PC-9 (cell line): ENCODE measurements at places on chromosomes 12 and 14. TPM values are rescaled to one million over a fixed set of nuclear protein-coding genes. Genes with fewer than 3 reads are reported as not detected.

DNA sequence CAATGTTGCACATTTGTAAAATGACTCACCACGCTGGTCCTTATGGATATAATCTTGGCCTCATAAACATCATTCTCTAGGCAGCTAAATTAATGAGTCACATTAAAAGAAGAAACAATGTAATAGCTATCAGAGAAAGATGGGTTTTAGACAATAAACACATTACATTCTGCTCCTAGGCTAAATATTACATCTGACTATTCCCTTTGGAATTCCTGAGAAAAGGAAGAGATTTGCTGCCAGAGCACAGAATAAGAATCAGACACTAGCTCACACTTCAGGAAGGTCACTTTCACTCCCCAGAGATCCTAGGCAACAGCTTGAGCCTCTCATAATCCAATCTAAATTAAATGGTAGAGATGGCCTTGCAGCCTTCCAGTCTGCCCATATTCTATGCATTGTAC is 218.2 kb downstream of the PTPRO start:
- no peak for DNase-seq
- no peak overlapping the region for H3K4me3 ChIP-seq
- no peak overlapping the region for H3K27ac ChIP-seq
- H3K4me1 ChIP-seq: no peaks in the 10 kb centered on the region
- no peaks in the 10 kb centered on the region for H3K36me3 ChIP-seq

DNA sequence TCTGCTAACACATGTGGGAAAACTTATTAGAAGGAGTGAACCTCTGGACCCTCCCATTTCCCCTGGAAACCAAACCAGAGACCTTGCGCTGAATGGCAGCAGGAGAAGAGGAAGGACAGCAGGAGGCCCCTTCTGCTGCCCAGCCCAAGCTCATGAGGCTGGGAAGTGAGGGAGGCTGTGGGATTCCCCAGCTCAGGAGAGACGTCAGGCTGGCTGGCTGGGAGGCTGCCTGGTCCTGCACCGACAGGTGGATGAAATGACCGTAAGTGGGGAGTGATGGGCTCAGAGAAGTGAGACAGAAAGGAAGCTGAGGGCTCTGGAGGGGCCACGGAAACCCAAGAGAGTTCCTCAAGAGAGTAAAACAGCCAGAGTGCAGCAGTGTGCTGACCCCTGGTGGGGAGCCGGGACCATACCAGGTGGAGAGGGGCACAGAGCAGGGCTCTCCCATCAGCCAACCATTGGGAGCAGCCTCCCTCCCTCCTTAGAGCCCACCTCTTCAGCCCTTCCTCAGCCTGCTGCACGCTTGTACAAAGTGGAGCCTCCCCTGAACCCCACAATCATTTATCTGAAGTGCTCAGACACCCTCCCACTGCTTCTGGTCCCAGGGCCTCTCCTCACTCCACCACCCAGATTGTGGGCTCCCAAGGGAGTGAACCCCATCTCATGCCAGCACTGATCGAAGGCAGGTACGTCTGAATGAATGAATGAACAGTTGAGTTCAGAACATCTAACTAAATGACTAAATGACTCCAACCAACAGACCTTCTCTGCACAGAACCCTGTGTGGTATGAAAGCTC is 14.0 kb downstream of the TAMALIN start:
- H3K4me3 ChIP-seq: no peak overlapping the region
- no peaks in the 10 kb centered on the region for H3K36me3 ChIP-seq
- no peak overlapping the region for H3K27ac ChIP-seq
- H3K27me3 ChIP-seq: peaks cover 4% of the 10 kb centered on the region; the same call in 1 of the 2 replicates
- 0 out of 2 replicates have a peak, but pooled peaks cover 3% of the 10 kb centered on the region for H3K4me1 ChIP-seq

GRCh38 chr12:121490401-121491281 is 90.2 kb downstream of the KDM2B start:
- H3K4me3 ChIP-seq: no peak overlapping the region
- no peak for DNase-seq
- no peaks in the 10 kb centered on the region for H3K27me3 ChIP-seq
- no peaks in the 10 kb centered on the region for H3K36me3 ChIP-seq
- no peaks in the 10 kb centered on the region for H3K4me1 ChIP-seq

DNA sequence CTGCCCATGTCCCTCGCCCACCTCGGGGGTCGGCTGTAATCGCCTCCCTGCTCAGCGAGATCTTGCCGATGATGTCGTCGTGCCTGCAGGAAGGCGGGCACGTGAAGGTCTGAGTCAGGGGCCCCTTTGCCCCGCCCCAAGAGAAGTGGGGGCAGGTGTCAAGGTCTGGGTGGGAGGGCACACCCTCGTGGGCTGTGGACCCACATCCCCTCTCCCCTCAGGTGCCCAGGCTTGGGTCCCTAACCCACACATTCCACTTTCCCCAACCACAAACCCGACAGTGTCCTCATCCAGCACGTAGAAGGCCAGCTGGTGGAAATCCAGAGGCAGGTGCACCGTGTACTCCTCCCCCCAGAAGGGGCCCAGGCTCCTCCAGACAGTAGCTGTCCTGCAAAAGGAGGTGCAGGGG is 7.8 kb downstream of the RASAL1 start:
- DNase-seq: no peak
- H3K27ac ChIP-seq: no peak overlapping the region
- no peaks in the 10 kb centered on the region for H3K36me3 ChIP-seq
- H3K4me1 ChIP-seq: no peaks in the 10 kb centered on the region
- no peaks in the 10 kb centered on the region for H3K27me3 ChIP-seq

RDH16 gene
- 0.79 and 0.88 TPM in 2 replicates for total RNA-seq

DNA sequence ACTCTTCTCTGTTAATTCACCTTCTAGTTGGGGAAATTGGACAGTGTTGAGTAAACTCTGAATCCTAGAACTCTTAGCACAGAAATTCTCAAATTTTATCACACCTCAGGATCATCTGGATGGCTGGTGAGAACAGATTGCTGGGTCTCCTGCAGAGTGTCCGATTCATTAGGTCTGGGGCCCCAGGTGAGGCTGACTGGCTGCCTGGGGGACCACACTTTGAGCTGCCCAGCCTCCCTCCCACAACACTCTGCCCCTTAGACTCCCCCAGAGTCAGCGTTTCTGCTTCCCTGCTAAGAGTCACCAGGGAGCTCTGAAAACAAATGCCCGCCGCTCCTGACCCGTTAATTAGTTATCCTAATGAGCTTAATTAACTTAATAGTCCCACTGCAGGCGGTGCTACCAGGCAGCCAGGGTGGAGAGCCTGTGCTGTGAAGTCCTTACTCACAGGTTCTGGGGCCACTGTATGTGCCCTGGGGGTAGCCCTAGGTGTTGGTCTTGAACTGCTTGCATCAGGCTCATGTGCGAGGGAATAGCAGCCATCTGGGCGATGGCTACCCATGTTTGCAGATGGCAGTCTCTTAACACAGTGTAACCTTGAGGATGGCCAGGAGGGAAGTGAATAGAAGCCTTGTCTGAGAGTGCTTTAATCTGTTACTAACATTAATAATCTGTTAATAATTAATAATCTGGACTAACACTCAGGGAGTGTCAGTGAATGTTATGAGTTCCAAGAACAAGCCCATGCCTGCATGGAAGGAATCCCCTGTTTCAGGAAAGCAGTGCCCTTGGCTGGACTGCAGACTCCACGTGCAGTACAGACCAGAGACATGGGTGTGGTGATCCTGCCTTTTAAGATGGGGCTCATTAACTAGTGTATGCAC is 35.6 kb downstream of the AACS start:
- no peak overlapping the region for H3K27ac ChIP-seq
- H3K4me1 ChIP-seq: no peaks in the 10 kb centered on the region
- no peak overlapping the region for H3K4me3 ChIP-seq
- H3K27me3 ChIP-seq: no peaks in the 10 kb centered on the region

- H3K4me1 ChIP-seq: no peaks in the 10 kb centered on the region
- no peak for DNase-seq
- no peak overlapping the region for H3K27ac ChIP-seq
- H3K4me3 ChIP-seq: no peak overlapping the region
Measured at GRCh38 chr14:72128629-72129028, 196.4 kb downstream of the RGS6 start.

ENDOU gene
- 0.25 and 0.39 TPM in 2 replicates for total RNA-seq

RFX4 gene
- not detected in 2 replicates for total RNA-seq

- H3K27ac ChIP-seq: no peak overlapping the region
- DNase-seq: no peak
- peaks cover 14% of the 10 kb centered on the region for H3K4me1 ChIP-seq
- no peaks in the 10 kb centered on the region for H3K36me3 ChIP-seq
- no peaks in the 10 kb centered on the region for H3K27me3 ChIP-seq
Measured at GRCh38 chr12:52053536-52054209, 2.4 kb downstream of the NR4A1 start.

PPP1R1A gene
- not detected in 2 replicates for total RNA-seq

NEUROD4 gene
- total RNA-seq: not detected in 2 replicates

CD163L1 gene
- total RNA-seq: 52.3 and 69.3 TPM in 2 replicates

GRCh38 chr14:102316338-102316742 is 3.2 kb upstream of the ZNF839 start:
- H3K27me3 ChIP-seq: no peaks in the 10 kb centered on the region
- no peak for DNase-seq
- peak overlapping the region; percentile 69 for H3K4me3 ChIP-seq
- H3K36me3 ChIP-seq: no peaks in the 10 kb centered on the region
- peaks cover 42% of the 10 kb centered on the region for H3K4me1 ChIP-seq

DNA sequence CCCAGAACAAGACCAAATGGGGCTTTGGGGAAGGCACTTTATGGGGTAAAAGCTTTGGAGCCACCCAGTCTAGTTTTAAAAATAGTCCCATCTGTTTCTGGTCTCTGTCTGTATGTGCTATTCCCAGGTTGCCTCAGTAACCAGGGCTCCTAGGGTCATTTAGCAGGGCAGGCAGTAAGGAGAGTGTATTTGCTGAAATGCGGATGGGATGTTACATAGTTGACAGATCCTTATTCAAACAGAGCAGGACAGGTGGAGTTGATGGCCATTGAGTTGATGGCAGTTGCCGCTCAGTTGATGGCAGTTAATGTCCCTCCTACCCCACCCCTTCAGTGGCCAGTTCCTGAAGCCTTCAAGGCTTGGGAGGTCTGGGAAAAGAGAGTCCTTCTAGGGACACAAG is 4.6 kb downstream of the ZC3H10 start:
- H3K4me3 ChIP-seq: no peak overlapping the region
- H3K27ac ChIP-seq: no peak overlapping the region
- DNase-seq: no peak
- peaks cover 33% of the 10 kb centered on the region for H3K4me1 ChIP-seq

DNA sequence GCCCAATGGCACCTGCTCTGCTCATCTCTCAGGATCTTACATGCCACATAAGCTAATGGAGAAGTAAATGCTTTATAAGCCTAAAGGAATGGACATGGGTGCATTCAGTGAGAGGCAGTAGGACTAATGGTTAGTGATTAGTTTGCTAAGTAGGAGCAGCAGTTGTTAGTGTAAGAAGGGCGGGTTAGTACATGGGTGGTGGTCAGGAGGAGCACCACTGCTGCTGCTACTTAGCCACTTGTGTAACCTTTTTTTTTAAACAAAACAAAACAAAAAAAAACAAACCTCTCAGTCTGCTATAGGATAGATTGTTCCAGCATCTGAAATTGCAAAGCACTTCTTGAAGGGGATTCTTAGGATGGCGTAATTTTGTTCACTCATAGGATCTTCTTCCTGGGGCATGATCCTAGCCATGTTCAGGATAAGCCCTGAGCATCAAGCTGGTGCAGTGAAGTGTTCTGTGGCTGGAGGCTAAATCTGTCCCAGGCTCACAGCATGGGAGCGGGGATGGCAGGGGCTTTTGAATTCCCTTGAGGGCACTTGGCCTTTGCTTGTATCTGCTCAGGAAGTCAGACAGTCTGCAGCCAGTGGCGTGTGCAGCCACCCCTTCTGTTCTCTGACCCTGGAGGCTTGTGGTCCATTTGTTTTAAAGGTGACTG is 63.6 kb downstream of the CHST11 start:
- no peaks in the 10 kb centered on the region for H3K36me3 ChIP-seq
- 0 out of 2 replicates have a peak, but pooled peaks cover 10% of the 10 kb centered on the region for H3K4me1 ChIP-seq
- no peak overlapping the region for H3K27ac ChIP-seq

DNA sequence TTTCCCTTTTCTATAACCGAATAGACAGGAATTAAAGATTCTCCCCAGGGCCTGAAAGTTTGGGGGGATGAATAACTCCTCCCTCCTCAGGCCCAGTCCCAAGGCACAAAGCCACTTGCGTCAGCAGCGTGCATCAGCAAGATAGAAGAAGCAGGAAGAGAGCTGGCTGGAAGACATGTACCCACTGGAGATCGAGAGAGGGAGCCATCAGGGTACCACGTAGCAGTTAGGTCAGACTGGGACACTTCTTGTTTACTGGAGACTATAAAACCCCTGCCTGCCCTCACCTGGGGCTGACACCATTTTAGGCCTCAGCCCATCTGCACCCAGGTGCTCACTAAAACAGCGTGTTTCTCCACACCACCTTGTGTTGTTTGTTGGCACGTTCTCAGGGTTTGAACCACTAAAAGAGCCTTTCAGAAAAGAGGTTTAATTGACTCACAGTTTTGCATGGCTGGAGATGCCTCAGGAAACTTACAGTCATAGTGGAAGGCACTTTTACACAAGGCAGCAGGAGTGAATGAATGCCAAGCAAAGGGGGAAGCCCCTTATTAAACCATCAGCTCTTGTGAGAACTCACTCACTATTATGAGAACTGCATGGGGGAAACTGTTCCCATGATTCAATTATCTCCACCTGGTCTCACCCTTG is 93.2 kb downstream of the TMTC3 start:
- no peak for DNase-seq
- no peak overlapping the region for H3K4me3 ChIP-seq
- H3K4me1 ChIP-seq: 0 out of 2 replicates have a peak, but pooled peaks cover 4% of the 10 kb centered on the region
- H3K27ac ChIP-seq: no peak overlapping the region
- H3K27me3 ChIP-seq: no peaks in the 10 kb centered on the region

OR4K17 gene
- not detected in 2 replicates for total RNA-seq

DNA sequence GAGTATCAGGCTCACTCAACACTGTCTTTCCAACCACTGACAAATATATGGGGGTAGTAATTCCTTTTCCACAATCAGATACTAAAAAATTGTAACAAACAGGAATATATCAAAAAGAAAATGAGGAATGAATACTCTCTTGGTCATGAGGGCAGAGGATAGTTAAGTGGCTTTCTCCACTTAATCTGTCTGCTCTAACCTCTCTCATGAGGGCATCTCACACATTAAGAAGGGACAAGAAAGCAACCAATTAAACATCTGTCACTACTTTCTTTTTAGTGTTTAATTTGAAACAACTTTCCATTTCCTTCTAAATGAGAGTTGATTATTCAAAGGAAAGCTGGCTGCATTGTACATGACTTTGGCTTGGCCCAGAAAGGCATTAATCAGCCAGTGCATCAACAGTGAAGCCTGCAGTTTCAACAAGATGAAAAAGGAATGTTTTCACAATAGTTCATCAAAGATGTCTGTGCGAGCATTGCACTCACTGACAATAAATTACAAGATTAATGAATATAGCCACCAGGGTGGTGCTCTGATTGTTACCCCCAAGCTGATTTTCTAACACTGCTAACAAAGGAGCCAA is 142.0 kb downstream of the SEC23A start:
- H3K4me3 ChIP-seq: no peak overlapping the region
- no peaks in the 10 kb centered on the region for H3K4me1 ChIP-seq
- no peak for DNase-seq
- H3K36me3 ChIP-seq: no peaks in the 10 kb centered on the region
- H3K27ac ChIP-seq: no peak overlapping the region
- H3K27me3 ChIP-seq: no peaks in the 10 kb centered on the region
